ENCODE measurements at places on chromosomes 5 and 9.

DNA sequence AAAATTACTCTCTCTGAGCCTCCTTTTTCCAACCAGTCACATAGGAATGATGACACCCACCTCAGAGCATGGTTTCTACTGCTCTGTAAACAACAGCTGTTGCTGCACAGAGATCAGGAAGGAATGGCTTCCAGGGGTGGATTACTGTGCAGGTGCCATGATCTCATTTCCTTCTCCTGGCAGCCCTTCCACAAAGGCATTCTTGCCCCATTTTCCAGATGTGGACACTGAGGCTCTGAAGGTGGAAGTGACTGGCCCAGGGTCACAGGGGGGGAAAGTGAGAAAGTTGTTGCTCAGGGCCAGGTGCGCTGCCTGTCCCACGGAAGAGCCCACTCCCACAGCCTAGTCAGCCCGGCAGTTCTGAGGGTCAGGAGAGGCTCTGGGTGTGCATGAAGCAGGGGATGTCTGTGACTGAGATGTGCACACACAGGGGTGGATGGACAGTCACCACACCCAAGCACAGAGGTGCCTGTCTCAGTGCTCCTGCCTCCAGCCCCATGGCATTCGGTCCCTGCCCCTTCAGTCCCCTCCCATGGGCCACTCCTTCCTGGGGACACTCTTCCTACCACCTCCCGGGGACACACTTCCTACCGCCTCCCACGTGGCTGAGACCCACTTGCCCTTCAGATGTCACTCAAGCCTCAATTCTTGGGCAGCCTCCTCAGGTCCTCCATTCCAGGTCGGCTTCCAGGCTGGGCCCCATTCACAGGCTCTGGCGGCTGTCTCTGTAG lies 17.0 kb downstream of the FGFR4 start:
- no peak for DNase-seq

DNA sequence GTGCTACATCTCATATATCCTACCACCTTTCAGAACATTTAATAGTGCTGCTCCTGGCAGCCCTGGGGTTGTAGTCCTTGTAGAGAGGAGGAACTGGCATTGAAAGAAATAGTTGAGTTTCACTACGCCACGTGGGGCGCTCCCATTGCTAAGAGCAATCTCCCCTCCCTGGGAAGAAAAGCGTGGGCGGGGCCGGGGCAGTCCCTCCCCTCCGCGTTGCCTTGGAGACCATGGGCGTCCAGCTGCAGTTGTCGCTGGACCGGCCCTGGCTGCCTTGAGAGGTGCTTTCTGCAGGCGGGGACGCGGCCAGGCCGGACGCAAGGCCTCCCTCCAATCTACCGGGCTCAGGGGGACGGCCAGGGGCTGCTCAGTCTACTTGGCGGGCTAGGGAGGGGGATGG lies 368 bp upstream of the CCDC180 start:
- DNase-seq = peak; percentile 66

DNA sequence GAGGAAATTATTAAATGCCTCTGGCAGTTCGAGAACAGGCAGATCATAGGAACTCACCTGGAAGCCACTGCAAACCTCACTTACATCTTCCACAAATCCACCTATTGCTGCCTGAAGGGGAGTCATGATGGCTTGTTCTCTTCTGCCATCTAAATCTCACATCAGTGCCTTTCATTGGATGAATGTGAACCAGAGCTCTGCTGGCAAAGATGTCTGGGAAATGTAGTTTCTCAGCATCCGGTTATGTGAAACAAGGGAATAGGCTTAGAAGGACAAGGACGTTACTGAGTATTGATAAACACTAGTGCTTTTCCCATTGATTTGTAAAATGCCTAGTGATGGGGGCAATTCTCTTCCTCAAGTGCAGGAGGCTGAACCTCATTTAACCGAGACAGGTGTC lies 483.3 kb downstream of the ARHGEF28 start:
- no peak for DNase-seq

DNA sequence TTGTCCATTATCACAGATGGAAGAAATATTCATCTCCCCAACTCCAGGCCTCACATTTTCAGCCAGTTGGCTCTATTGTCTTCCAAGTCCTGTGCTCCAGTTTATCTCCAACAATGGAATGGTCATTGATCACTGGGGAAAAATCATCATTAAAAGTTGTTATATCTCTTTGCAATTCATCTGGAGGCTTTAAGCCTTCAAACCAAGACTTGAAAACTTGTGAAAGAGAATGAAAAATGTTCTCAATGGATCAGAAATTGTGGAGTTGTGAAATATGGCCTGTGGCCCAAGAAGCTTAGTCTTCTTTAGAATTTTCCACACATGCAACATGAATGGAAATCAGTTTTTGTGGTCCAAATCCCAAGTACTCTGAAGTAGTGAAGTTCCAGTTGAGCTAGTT lies 569.6 kb downstream of the EBF1 start:
- DNase-seq = no peak

GRCh38 chr5:178625679-178626483 lies 969 bp downstream of the CLK4 start:
- DNase-seq = no peak

GRCh38 chr9:14205463-14205862 lies 108.5 kb downstream of the NFIB start:
- no peak for DNase-seq

GRCh38 chr5:178547052-178547666 lies 43.0 kb downstream of the COL23A1 start:
- no peak for DNase-seq

GRCh38 chr5:169431386-169431785 lies 130.4 kb upstream of the SLIT3 start:
- DNase-seq = no peak

DNA sequence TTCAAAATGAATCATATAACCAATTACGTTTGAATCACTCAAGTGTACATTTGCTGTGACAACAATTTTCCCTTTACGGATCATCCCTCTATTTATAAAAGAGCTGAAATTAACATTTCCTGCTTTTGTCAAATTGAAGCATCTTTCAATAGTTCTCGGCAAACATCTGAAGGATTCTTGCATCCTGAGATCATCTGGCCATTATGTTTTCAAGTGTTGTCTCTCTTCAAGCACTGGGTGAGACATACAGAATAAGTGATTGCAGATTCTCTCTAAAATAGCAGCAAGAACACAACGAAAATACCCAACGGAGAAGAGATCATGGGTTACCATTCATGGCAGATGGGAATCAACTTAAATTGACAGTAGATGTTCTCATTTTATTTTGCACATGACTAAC lies 283.4 kb upstream of the GRAMD2B start:
- no peak for DNase-seq

DNA sequence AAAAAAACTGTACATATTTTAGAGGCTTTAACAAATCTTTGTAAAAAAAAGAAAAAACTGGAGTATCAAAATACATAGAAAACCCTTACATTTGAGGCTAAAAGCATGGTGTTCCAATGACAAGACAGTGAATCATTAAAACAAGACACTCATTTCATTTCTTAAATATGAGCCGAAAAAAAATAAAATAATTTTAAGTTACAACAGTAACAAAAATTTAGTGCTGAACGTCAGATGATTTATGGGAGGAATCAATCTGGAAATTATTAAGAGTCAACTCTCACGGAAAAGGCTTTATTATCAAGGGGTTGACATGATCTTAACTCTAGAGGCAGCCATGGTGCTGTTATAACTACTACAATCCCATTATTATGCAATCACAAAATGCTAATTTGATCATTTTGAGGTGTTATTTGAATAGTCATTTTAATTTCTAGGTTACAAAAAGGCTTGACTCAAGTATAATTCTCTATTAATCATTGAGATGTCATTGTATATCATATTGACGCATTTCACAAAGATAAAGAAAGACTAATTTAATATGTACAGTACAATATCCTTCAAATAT lies 51.9 kb downstream of the MAPKAP1 start:
- no peak for DNase-seq

DNA sequence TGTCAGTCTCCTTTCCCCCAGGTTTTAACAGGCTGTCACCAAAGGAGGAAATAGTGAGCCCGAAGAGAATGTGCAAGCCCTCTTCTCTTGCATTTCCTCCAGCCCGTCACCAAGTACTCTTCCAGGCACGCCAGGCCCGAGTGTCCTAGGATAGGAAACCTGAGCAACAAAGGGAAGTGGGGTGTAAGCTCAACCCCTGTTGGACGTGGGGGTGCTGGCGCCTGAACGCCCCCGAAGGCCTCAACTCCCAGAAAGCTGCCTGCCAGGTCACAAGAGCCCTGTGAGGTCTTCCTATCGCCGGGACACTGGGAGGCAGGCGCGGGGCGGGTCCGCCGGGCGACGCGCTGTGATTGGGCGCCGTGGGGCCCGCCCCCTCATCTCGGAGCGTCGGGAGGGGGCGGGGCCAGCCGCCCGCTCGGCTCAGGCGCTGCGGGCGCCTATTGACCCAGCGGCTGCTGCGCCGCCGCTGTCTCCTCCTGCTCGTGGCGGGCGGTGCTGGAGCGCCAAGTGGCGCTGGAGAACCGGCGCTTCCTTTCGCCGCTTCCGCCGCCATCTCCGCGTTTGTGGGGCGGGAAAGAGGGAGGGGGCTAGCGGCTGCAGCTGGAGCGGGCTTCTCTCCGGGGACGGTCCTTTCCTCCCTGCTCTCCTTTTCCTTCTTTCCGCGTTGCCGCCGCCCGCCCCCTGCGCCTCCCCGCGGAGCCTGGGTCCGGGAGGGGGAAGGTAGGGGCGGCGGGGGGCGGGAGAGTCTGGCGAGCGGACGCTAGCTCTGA lies 572 bp upstream of the MAN2A1 start:
- peak; percentile 92 for DNase-seq

- DNase-seq = no peak
Observed at GRCh38 chr5:136330353-136331038, 34.8 kb downstream of the TRPC7 start.

- DNase-seq = no peak
Observed at GRCh38 chr5:16159636-16160035, 20.0 kb downstream of the MARCHF11 start.

GRCh38 chr9:135040892-135041291 lies 46.6 kb upstream of the OLFM1 start:
- no peak for DNase-seq

GRCh38 chr5:100828071-100828897 lies 74.8 kb downstream of the ST8SIA4 start:
- no peak for DNase-seq

DNA sequence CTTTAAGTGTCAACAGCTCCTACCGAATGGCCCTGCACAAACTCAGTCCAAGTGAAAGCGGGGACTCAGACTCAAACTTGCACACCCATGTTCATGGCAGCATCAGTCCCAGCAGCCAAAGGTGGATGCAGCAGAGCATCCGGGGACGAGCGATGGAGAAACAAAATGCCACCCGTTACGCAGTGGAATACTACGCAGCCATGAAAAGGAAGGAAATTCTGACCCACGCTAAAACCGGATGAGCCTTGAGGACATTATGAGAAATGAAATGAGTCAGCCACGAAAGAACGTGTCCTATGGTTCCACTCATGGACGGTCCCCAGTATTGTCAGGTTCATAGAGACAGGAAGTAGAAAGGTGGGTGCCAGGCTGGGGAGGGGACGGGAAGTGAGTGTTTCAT lies 48.6 kb upstream of the NOTCH1 start:
- DNase-seq = no peak

GRCh38 chr5:15794052-15794985 lies 294.3 kb downstream of the FBXL7 start:
- peak; percentile 74 for DNase-seq

- DNase-seq = no peak
Observed at GRCh38 chr5:78549043-78549442, 99.5 kb downstream of the LHFPL2 start.

DNA sequence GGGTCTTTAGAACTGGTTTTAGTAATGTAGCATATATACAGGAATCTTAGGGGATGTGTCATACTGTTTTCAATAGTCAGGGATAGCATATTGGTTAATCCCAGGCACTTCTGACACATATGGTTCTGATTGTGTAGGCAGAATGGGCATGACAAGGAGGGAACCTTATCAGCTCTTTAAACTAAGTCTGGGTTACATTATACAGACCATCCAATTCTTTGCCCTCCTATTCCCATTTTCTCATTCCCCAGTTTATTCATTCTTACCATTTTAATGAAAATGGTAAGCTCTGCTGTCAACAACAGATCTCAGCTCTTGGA lies 85.1 kb downstream of the NDUFAF2 start:
- no peak for DNase-seq

GRCh38 chr9:135945969-135946368 lies 15.2 kb downstream of the UBAC1 start:
- DNase-seq = no peak

DNA sequence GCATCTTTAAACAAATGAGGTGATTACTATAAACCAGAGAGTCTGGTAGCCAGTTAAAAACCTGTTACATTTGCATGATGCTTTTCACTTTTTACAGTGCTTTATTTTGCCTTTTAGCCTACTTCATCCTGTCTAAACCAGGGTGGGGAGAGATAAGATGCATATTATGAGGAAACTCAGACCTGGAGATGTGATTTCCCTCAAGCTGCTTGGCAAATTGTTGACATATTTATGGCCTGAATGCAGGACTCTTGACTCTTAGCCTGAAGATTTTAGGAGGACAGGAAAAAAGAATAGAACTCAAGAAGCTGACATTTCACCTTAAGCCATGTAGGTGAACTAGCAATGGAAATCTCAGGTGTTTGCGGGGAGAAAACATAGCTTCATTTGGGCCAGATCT lies 202.8 kb downstream of the NMUR2 start:
- no peak for DNase-seq

GRCh38 chr5:10220248-10220647 lies 29.4 kb downstream of the ATPSCKMT start:
- DNase-seq = no peak

DNA sequence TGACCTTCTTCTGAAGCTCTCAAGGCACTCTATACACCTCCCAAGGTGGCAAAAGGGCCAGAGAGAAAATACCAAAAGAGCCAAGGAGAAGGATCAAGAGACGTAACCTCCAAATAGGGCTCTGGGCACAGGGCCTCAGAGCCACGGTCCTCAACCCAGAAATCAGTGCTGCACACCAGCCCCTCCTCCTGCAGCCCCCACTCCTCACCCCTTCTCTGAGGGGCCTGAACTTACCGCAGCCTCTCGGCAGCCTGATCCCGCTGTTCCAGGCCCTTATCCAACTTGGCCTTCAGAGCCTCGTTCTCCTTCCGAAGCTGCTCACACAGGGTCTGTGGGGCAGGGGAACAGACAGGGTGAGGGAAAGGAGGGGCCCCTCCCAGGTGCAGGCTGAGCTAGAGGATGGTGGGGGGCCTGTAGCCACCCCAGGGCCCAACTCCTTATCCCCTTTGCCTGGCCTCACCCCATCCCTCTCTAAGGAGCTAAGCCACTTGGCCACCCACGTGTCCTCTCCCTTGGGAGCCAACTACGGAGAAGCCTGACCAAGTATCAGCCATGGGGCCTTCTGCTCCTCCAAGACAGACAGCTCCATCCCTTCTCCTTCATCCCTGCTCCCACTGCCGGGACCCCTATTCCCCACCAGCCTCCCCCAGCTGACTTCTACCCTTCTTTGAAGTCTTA lies 28.8 kb downstream of the TNIP1 start:
- no peak for DNase-seq

DNA sequence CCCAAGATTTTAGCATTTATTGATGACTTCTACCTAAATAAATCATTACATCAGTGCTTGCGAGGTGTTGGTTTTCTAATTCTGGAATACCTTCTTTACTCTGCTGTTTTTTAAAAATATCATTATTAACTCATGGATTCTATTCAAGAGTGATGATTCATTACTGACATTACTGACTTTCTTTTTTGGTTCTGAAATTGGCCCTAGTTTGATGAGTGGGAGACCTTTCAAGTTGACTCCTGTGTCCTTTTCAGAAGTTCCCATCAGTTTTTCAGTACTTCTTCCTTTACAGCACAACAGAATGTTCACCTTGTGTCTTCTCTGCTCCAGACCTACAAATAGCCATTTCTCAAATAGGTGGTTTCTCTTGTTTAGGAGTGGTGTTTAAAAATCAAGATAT lies 114.1 kb downstream of the PCSK5 start:
- DNase-seq = no peak

GRCh38 chr5:174981416-174981815 lies 257.0 kb downstream of the MSX2 start:
- DNase-seq = no peak
